NCI-H748 treated with DMSO at 0.1 percent for 48 hours (cell line): ENCODE measurements at places on chromosomes 2 and 18.

DNA sequence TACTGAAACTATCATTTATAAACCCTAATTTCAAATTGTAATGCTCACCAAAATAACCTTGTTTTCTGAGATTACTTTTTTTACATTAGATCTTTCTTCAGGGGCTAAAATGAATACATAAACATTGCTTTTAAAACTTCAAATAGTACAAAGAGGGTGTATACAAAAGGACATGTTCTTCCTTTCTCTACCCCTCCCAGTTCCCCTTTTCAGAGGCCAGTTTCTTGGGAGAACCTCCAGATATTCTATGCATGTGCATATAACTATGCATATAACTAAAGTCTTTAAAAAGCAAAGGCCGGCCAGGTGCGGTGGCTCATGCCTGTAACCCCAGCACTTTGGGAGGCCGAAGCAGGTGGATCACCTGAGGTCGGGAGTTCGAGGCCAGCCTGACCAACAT lies 10.6 kb upstream of the FAM117B start:
- DNase-seq, result no peak

- DNase-seq, result no peak
Observed at GRCh38 chr2:58051445-58051844, 4.8 kb downstream of the VRK2 start.

- DNase-seq, result no peak
Observed at GRCh38 chr2:51780353-51780752, 748.4 kb upstream of the NRXN1 start.

GRCh38 chr18:30927517-30928075 lies 114.9 kb downstream of the DSC3 start:
- no peak for DNase-seq

GRCh38 chr2:227657199-227657845 lies 9.3 kb upstream of the SCYGR5 start:
- no peak for DNase-seq

GRCh38 chr2:157848213-157848612 lies 27.9 kb downstream of the ACVR1 start:
- DNase-seq, result no peak

GRCh38 chr2:63736354-63736753 lies 105.3 kb upstream of the UGP2 start:
- DNase-seq, result no peak

DNA sequence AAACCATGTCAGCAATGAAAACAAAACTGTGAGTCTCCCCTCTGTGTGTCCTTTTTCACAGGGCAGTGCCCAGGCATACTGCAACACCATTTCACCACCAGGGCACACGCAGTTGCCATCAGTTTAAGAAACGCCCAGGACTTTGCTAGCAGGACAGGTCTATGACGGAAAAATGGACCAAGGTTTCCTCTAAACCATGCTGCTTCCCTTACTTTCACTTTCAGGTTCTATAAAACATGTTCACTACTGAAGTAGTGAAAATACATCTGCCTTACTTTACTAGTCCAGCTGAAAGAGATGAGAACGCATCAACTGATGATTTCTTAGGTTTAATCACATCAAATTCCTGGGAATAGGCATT lies 110.5 kb downstream of the TCF4 start:
- no peak for DNase-seq

DNA sequence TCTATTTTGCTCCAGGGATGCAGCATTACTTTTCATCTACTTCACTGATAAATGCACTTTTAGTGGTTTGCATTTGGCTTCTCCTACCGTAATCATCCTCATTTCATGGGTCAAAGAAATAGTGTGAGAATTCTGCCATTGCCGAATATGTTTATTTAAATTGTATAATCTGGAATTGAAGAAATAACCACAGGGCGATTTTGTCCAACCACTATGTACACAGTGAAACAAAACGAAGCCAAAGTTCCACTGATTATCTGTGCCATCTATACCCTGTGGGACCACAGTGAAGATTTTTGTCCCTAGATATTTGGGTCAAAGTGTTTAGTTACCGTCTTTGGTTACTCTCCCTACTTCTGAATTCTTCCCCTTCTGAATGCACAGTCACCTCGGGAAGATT lies 888.6 kb upstream of the NRXN1 start:
- DNase-seq, result no peak

DNA sequence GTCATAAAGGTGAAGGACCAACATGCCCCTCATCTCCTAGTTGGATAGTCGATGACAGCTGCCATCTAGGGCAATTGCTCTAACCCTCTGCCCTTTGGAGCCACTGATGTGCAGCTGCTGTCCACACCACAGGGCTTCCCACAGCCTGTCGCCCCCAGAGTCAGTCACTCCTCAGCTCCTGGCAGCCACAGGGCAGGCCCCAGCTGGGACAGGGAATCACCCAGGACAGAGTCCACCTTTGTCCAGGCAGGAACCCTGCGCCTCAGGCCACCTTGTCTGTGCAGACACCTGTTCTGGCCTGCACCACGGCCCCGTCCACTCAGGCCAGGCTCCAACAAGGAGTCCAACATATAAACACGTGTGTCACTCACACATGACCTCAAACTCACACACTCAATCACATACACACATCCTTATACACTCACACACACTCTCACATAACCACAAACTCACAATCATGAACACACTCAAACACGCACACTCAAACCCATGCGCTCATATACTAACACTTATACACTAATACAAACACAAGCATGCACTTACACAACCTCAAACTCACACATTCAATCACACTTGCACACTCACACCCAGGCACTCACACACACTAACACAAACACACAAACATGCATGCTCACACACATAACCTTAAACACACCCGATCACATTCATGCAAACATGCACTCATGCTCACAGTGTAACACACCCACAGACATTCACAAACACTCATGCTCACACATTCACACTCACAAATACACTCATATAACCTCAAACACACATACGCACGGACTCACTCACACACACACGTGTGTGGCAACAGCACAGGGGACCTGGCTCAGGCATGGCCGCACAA lies 29.7 kb downstream of the HDAC4 start:
- no peak for DNase-seq

GRCh38 chr18:46222710-46223360 lies 118.7 kb downstream of the HAUS1 start:
- DNase-seq, result no peak

DNA sequence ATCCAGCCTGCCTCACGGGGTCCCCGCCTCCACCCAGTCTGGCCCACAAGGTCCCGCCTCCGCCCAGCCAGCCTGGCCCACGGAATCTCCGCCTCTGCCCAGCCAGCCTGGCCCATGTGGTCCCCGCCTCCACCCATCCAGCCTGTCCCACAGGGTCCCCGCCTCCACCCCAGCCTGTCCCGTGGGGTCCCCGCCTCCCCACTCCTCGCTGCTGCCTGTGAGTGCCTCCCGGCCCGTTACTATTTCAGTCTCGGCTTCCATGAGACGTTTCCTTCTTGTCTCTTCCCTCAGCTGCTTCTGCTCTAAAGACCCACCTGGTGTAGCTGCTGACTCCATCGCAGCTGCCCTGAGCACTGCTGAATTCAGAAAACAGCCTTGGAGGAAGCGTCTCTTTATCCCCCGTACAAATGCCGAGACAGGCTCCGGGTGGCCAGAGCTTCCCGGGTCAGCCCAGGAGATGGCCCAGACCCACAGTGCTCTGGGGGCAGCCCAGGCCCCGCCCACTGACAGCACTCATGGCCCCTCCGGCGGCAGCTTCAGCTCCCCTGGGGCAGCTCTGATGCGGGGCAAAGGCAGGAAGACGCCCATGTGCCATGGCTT lies 69.8 kb downstream of the NFATC1 start:
- no peak for DNase-seq

- DNase-seq, result no peak
Observed at GRCh38 chr18:28459587-28459986, 282.7 kb upstream of the CDH2 start.

DNA sequence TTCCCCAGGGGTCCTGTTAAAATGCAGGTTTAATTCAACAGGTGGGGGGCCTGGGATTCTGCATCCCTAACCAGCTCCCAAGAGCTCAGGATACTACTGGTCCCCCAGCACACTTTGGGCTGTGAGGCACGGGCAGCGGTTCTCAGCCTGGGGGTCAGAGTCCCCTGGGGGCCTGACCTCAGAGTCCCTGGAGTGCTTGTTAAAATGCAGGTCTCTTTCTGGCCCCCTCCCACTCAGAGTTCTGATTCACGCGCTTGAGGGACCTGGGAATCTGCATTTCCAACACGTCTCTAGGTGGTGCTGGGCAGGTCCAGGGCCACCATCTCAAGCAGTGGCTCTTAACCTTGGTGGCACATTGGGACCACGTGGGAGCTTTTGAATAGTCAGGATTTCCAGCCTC lies 2.8 kb upstream of the OTOS start:
- no peak for DNase-seq

GRCh38 chr2:173288561-173288960 lies 66.1 kb upstream of the CDCA7 start:
- no peak for DNase-seq

- DNase-seq, result no peak
Observed at GRCh38 chr18:77343846-77344510, 94.3 kb downstream of the GALR1 start.

DNA sequence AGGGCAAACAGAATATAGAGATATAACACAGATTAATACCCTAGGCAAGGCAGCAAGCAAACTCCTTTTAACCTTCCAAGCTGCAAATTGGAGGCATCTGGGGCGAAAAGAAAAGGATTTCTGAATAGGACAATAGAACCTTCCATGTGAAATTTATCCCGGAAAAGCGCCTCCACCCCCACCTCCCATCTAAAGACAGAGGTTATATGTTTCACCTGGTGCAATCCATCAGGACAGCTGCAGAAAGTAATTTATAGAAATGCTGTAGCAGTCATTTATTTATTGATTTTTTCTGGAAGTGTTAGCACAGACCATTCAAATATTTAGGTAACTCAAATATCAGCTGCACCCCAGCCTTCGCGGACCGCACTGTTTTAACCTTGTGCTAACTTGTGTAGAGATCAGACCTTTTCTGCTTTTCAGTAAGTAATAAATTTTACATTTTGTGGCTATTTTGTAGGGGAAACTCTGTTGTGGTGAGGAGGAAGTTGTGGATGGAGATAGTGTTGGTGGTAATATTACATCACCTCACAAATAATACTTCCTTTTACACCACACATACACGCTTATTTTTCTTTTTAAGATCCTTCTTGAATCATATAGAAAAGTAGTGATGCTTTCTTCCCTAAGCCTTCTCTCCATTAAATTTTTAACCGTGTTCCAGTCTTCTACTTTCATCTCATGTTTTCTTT lies 919.3 kb upstream of the CDH2 start:
- peak; percentile 84 for DNase-seq

- DNase-seq, result peak; percentile 76
Observed at GRCh38 chr2:37631698-37632097, 39.7 kb downstream of the CDC42EP3 start.

- no peak for DNase-seq
Observed at GRCh38 chr18:12366784-12367183, 10.2 kb downstream of the AFG3L2 start.

DNA sequence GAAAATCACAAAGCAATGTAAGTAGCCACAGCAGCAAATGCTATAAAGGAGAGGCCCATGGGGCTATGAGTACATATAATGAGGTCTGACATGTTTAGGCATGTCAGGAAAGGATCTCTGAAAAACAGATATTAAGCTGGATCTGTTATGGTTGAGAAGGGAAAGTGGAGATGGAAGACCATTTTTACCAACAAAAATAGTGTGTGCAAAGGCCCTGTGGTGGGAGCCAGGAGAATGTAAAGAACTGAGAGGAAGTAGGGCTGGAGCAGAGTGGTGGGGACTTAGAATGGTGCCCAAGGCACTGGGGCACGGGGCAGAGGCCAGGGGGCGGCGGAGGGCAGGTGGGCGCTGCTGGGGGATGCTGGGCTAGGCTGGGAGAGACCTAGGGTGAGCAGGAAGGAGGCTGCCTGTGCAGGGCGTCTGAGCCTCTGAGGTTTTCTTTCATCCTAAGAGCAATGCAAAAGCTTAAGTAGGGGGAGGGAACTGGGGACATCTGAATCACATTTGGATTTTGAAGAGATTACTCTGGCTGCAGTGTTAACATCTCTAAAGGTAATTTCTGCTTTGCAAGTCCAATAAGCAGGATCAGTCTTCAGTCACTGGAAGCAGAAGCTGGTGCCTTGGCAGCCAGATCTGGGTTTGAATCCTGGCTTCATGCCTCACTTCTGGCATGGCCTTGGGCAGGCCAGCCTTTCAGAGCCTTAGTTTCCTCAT lies 4.9 kb upstream of the AGFG1 start:
- no peak for DNase-seq

DNA sequence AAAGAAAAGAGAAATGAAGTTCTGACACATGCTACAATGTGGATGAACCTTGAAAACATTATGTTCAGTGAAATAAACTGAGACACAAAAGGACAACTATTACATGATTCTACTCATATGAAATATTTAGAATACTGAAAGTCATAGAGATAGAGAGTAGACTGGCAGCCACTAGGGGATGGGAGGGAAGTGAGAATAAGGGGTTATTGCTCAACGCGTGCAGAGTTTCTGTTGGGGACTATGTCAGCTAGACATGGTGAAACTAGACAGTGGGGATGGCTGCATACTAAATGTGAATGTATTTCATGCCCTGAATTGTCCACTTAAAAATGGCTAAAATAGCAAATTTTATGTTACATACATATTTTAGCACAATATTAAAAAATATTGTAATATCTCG lies 108.7 kb upstream of the ATL2 start:
- no peak for DNase-seq

DNA sequence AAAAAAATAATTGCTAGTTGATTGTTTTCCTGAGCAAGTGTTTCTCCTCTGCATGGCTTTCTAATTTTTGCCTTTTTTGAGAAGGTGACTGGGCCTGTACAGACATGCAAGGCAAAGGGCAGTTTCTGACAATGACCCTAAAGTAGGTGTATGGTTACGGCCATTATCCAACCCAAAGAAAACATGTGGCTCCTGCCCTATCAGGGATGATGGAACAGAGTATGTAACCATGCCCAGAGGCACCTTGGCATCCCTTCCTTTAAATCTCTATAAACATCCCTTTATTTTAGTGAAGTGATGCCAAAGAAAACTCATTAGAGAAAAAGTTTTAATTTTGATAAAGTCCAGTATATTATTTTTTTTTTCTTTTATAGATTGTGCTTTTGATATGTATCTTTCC lies 217.5 kb downstream of the LPIN1 start:
- no peak for DNase-seq

DNA sequence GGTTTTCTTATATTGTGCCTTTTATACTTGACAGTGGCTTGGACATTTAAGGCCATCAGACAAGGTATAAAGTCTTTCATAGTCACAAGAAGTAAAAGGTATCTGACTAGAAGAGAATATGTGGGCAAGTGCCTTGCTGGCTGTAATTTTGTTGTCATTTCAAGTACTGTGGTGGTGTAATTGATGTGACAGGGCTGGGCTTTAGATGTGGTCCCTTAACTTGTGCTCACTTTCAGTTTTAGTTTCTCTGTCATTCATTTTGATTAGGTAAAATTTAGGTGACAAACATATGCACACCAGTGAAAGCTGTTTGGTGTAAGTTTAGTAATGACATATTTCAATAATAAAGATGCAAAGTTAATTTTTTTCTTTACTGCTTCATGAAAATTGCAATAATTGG lies 31.2 kb upstream of the TBR1 start:
- DNase-seq, result no peak

- DNase-seq, result no peak
Observed at GRCh38 chr2:216044883-216045486, 31.6 kb upstream of the MREG start.
